ENCODE measurements at places on chromosomes 16 and 17. TPM values are rescaled to one million over a fixed set of nuclear protein-coding genes. Genes with fewer than 3 reads are reported as not detected.

GRCh38 chr17:5516060-5516792 is 29.9 kb downstream of the MIS12 start:
- DNase-seq: peak; percentile 94

GRCh38 chr17:47812146-47812920 is 9.3 kb downstream of the OSBPL7 start:
- DNase-seq: no peak

GRCh38 chr17:66353937-66354401 is 51.6 kb downstream of the PRKCA start:
- DNase-seq: no peak

DNA sequence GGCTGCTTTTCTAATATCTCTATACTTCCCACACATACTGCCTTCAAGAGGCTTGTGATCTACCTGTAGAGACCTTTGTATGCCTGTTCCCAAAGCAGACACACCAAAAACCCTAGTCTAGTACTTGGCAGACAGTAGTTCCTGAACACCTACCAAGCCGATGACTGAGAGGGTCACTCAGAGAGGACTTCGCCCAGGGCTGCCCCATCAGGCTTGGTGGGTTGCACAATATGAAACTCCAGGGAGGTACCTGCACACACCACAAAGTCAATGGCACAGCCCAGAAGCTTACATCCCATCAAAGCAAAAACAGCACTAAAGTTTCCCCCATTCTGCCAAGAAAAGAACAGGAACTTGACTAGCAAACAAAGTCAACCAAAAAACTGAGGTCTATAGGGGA is 30.3 kb downstream of the ASPA start:
- no peak for DNase-seq

- peak; percentile 94 for DNase-seq
These were observed 4.4 kb upstream of the PRR35 start for GRCh38 chr16:555528-556473.

Gene NDRG4
- total RNA-seq: 6.5 TPM

Gene CLEC19A
- total RNA-seq: not detected

Gene HOXB9
- not detected for total RNA-seq

Gene PRSS53
- 2.7 TPM for total RNA-seq

Gene KRTAP3-2
- not detected for total RNA-seq

Data from osteoblast (primary cell).